H54 (cell line): ENCODE measurements at places on chromosomes 1 and 21.

DNA sequence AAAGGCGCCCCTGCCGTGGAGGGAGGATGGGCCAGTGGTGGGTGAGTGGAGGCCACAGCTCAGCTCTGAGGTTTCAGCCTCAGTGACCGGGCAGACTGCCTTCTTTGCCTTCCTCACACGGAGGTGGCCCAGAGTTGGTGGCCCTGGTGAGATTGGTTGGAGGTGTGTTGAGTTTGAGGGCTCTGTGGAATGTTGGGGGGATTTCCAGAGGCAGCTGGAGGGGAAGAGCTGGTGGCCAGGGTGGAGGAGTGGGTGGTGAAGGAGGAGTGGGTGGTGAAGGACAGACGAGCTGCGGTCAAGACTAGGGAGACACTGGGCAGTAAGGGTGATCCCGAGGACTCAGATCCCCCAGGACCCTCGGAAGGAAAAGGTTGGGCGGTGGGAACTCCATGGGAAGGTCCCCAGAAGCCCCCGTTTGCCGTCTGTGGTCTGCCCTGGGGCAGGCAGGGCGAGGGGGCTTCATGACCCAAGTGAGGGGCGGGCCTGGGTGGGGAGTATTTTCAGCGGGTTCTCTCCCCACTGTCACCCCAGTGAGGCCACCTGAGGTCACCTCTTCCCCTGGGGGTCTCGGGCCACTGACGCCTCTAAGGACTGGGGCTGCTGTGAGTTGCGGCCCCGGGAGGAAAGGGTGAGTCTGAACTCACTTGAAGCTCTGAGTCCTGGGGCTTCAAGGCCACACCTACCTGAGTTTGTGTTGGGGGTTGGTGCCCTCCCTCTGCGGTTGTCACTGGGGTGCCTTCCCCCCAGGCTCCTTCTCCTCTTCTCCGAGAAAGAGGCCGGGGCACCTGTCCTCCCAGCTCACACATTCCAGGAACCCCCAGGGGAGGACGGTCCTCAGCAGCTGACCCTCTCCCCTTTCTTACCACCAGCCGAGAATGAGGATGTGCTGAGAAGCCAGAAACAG is 22.7 kb upstream of the PIK3CD start:
- DNase-seq = no peak

- no peak for DNase-seq
Measured at GRCh38 chr1:228917342-228917741, 182.1 kb downstream of the RHOU start.

DNA sequence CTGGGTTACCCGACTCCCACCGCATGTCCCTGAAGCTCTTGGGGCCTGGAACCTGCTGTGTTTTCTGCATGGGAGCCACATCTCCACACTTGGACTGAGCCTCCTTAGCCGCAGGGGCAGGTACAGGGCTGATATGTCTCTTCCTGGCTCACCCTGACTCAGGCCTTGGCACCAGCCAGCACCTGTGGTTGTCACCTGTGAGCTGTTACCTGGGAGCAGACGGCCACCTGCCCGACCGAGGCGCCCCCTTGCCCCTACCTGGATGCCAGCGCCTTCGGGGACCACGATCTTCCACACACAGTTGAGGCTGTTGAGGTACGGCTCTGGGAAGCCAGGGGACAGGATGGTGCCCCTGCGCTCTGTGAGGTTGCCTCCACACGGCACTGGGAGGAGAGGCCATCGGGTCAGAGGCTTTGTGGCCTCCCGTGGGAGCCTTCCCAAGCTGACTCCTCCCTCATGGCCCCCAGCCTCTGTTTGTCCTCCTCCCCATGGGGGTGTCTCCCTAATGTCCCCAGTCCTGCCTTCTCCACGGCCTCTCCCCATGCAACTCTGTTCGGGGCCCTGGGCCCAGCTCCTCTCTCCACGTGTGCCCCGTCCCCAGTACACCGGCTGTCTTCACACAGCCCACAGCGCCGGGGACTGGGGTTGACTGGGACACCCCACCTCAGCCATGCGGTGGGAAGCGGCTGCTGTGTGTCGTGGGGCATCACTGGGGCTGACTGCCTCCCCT is 152.0 kb downstream of the ZSCAN20 start:
- no peak for DNase-seq

DNA sequence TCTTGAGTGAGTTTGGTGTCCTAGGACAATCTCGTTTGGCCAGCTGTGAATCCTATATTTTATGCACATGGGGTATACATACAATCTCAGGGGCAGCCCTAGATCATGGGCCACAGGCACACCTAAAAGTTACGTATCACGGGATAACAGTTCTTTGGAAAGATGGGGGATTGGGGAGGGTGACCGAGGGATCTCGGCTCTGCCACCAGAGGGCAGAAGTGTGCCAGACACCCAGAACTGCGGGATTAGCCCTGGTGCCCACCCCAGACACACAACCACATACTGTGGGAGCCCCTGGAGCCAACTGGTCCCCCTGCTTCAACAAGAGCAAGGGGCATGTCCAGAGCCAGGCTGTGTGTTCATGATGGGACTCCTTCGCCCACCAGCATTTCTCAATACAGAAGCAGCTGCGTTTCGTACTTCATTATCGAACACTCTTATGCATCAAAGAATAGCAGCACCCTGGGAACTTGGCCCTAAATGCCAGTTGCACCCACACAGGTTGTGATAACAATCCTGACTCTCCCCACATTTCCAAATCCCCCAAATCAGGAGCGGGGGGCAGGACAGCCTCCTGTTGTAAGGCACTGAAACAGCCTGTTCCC is 37.4 kb downstream of the TMCO4 start:
- DNase-seq = no peak

DNA sequence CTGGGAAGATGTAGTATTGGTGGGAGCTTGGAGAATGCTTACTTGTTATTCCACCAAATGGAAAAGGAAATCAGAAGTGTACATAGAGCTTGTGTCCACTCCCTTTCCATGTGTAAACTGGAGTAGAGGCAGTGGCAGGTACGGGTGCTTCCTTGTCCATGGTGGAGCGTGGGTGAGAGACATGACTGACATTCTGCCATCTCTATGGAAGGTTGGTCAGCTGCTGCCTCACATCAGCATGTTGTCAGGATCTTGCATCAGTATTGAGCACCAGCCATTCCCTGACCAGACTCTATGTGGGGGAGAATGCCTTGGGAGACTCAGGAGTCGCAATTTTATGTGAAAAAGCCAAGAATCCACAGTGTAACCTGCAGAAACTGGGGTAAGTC is 19.8 kb downstream of the NLRP3 start:
- no peak for DNase-seq

DNA sequence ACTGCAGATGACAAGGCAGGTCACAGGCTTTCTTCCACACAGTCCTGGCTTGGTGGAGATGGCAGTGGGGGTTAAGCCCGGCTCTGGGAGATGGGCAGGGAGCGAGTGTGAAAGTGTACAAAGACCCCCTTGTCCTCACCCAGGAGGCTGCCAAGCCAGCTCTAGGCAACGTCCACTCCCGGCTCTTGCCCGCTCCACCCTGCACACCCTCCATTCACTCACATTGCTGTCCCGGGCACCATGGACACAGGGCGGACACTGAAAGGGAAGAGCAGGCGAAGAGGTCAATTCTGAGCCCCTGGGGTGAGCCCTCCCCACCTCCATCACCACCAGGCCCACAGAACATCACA is 8.9 kb downstream of the COL16A1 start:
- no peak for DNase-seq
